ENCODE measurements at places on chromosomes 12 and 14.

DNA sequence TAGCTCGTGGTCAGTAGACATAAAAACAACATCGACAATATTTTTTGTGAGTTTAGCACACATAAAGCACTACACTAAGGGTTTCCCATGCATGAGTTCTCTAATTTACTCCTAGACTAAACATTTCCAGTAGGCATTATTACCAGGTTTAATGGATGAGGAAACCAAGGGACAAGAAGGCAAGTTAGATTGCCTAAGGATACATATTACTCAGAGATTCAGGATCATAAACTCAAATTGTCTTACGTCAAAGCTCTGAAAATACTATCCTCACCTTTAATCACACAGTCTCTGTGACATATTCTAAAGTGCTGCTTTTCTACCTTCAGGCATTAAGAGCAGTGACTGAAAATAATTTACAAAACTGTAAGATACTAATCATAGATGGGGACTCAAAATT, 655.3 kb downstream of the SLC16A7 start:
- DNase-seq: no peak

DNA sequence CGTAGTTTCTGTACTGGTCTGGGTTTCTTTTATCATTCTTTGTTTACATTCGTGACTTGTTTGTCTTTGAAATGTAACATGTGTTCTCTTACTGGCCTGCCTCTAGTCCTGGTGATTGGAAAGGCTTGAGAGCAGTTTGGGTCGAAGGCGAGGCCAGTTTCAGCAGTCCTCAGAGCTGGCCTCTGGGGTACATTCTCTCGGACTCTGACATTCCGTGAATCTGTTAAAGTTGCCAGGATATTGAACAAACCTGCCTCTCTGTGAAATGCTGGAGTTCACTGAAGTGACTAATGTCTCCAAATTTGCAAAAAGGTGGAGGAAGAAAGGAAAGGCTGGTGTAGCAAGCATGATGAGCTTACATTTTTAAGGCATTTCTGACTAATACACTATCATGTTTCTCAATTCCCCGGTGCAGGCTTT, 1.5 kb downstream of the PLEKHA5 start:
- no peak for DNase-seq

DNA sequence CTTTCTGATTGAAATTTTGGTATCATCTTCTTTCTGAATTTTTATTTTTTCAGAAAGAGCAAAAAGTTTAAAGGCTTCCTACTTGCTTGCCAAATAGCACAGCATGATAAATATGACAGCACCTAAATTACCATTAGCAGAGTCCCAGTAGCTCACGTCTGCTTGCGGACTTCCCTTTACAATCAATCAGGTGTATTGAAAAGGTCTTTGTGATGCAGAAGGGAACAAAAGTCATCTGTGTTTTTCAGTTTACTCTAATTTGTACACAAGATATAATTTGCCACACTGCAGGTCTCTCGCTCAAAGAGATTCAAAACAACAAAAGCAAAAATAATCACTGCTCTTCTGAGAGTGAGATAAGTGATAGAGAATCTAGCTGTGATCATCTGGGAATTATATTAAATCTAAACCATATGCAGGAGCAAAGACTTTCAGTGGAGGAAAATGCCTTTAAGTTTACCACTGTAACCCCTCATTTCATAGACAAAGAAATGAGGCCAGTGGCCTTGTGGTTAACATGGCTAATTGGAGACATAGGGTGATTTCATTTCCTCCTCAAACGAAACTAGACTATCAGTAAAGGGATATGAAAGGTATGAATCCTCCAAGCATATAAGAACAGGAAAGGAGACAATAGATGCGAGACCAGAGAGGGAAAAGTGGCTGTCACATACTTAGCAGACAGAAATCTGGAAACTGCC, 240.8 kb upstream of the TMPO start:
- DNase-seq: no peak

GRCh38 chr14:34345718-34346465, 116.1 kb downstream of the SPTSSA start:
- no peak for DNase-seq

- DNase-seq: no peak
These were observed 43.3 kb downstream of the DEGS2 start for GRCh38 chr14:100116134-100116533.

DNA sequence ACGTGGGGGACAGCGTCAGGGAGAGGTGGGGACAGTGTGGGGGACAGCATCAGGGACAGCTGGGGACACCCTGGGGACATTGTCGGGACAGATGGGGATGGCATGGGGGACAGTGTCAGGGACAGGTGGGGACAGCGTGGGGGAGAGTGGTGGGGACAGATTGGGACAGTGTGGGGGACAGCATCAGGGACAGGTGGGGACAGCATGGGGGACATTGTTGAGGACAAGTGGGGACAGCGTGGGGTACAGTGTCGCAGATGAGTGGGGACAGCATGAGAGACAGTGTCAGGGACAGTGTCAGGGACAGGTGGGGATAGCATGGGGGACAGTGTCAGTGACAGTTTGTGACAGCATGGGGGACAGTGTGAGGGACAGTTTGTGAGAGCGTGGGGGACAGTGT, 240.9 kb downstream of the TMEM121 start:
- no peak for DNase-seq

GRCh38 chr12:74426091-74426490, 111.5 kb upstream of the ATXN7L3B start:
- DNase-seq: no peak

DNA sequence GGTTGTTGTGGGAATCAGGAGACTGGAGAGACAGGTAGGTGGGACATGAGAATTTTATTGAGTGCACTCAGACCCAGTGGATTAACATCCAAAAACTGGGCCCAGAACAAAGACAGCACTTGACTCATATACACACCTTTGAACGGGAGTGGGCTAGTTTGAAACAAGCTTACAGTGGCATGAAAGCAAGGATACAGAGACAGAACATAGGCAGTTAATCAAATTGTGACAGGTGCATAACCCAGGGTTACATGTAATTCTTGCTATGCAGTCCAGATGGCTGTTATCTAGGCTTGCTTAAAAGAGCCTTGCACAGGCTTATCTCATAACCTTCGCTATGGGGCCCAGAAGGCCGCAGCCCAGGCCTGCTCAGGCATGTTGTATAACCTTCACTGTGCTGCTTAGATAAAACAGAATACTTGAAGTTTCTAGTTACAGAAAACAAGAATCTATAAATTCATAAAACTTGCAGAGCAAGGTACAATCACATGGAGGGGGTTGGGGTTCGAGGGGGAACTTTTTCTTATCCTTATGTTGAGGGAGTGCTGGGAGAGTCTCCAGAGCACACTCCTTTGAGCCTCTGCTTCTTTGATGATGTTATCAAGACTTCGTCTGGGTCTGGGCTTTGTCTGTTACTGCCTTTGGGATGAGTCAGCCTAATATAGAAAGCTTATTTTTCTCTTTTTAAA, 81.7 kb downstream of the TNFAIP2 start:
- no peak for DNase-seq

GRCh38 chr12:7542813-7543212, 39.2 kb upstream of the CD163 start:
- no peak for DNase-seq

- DNase-seq: no peak
These were observed 16.6 kb downstream of the FAIM2 start for GRCh38 chr12:49887091-49887490.

GRCh38 chr12:103728323-103728722, 112.7 kb downstream of the NT5DC3 start:
- no peak for DNase-seq

DNA sequence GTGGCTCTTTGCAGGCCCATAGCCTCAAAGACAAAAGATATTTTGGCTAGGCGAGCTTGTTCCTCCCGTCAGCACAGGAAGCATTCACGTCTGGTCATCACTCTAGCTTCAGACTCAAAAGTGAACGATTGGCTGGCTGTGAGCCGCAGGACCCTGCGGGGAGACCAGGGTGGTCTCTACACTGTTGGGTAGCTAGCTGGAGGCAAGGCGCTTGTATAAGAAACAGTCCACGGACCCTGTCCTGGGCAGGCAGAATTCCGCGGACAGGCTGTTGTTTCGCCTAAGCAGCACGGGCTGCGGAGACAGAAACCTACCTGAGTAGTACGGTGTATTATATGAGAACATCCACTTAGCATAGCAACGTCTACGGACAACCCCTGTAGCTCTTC, 29.6 kb downstream of the WBP11 start:
- DNase-seq: no peak

GRCh38 chr12:106816231-106816630, 41.7 kb downstream of the RIC8B start:
- DNase-seq: no peak

DNA sequence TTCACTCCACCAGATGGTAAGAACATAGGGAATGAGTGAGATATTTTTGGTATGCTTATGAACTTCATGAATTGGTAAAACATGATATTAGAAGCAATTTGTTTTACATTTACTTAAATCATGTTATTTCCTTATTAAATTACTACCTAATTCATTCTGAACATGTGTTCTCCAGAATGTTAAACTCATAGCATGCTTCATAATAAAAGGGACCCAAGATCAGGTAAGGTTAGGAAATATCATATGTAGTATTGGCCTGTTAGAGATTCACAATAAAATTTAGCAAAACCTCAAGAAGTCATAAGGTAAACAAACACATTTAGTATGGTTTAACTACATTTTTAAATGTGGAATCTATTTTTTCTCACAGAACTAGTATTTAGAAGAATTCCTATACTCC, 28.2 kb downstream of the PTPRQ start:
- no peak for DNase-seq

DNA sequence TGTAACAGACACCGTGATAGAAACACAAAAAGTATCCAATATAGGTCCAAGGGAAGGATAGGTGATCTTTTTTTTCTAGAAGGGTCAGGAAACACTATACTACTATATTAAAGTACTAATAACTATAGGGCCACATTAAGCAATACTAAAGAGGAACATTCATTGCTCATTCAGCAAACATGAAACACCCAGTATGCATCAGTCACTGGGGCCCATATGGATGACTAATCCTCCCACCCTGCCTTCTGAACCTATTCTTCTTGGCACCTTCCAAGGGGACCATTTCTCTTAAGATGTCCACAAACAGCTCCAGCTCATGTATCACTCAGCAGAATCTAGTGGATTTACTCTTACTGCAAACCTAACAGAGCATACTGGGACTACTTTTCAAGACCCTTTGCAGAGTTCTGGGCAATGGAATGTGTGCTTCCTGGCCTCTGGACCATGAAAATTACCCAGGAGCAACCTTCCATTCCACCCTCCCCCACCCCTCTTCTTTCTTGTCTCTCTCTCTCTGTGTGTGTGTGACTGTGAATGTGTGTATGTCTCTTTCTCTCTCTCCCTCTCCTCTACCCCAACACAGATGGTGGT, 187.9 kb downstream of the EPS8 start:
- no peak for DNase-seq

GRCh38 chr12:33277376-33277775, 162.2 kb downstream of the SYT10 start:
- DNase-seq: no peak

GRCh38 chr14:70514168-70515069, 20.4 kb downstream of the ADAM20 start:
- DNase-seq: no peak

GRCh38 chr12:114665411-114666260, 18.3 kb downstream of the TBX3 start:
- DNase-seq: no peak

DNA sequence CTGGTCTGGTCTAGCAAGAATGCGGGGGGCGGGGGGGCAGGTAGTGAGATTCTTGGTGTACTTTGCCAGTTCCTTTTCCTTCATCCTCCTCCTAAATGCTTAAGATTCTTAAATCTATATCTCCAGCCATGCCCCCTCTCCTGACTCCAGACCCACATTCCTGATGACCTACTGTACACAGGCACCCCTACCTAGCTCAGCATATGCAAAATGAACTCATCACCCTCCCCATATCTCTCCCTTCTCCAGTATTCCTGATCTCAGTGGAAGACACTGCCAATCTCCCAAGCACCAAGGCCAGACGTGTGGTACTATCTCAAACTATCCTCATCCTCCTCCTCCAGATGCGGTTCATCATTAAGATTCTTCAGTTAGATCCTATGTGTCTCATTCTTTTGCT, 215.8 kb downstream of the SPTSSA start:
- DNase-seq: no peak

GRCh38 chr12:41680155-41680554, 464.5 kb downstream of the GXYLT1 start:
- no peak for DNase-seq

GRCh38 chr14:90720336-90720735, 95.9 kb downstream of the TTC7B start:
- DNase-seq: no peak

DNA sequence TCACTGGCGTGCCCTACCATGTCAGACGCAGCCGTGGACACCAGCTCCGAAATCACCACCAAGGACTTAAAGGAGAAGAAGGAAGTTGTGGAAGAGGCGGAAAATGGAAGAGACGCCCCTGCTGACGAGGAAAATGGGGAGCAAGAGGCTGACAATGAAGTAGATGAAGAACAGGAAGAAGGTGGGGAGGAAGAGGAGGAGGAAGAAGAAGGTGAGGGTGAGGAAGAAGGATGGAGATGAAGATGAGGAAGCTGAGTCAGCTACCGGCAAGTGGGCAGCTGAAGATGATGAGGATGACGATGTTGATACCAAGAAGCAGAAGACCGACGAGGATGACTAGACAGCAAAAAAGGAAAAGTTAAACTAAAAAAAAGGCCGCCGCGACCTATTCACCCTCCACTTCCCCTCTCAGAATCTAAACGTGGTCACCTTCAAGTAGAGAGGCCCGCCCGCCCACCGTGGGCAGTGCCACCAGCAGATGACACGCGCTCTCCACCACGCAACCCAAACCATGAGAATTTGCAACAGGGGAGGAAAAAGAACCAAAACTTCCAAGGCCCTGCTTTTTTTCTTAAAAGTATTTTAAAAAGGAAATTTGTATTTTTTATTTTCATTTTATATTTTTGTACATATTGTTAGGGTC, 13.2 kb downstream of the TRIP11 start:
- no peak for DNase-seq

GRCh38 chr14:69696633-69697557, 70.0 kb upstream of the SRSF5 start:
- DNase-seq: no peak

- no peak for DNase-seq
These were observed 12.2 kb upstream of the OR5AU1 start for GRCh38 chr14:21168055-21168454.

GRCh38 chr14:57909626-57910025, 43.7 kb upstream of the SLC35F4 start:
- DNase-seq: no peak

GRCh38 chr14:95452176-95452892, 64.1 kb downstream of the SYNE3 start:
- no peak for DNase-seq

GRCh38 chr14:96176811-96177211, 27.8 kb upstream of the BDKRB2 start:
- DNase-seq: no peak

- no peak for DNase-seq
These were observed 198.9 kb downstream of the RBM19 start for GRCh38 chr12:113766879-113767878.

DNA sequence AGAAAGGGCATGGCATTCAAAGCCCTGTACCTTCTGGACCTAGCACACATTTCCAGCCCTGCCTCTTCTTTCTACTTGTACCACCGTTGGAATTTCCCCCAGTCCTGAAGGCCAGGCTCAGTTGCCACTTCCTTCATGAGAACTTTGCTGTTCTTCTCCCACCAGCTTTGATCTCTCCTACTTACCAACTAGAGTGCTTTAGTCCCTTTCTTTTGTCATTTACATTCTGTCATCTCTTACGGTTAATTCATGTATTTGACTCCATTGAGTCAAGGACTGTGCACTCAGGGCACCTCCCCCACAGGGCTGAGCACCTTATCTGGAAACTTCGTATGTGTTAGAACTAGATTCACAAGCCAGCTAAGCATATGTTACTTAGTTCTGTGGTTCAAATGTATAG, 26.3 kb downstream of the BICDL1 start:
- no peak for DNase-seq
